ENCODE measurements at places on chromosomes 7 and 10. TPM values are rescaled to one million over a fixed set of nuclear protein-coding genes. Genes with fewer than 3 reads are reported as not detected.

GRCh38 chr7:133376514-133376913, 123.6 kb downstream of the EXOC4 start:
- H3K4me1 ChIP-seq, result no peaks in the 10 kb centered on the region
- DNase-seq, result no peak
- no peaks in the 10 kb centered on the region for H3K27me3 ChIP-seq
- no peak overlapping the region for H3K4me3 ChIP-seq
- H3K36me3 ChIP-seq, result peaks cover 18% of the 10 kb centered on the region

GRCh38 chr7:100373261-100373831, at the start of gene PILRA:
Gene PILRA, plus strand, starts transcription at chr7:100373487. Its CDS starts 170 bp downstream, at chr7:100373657.
- no peaks in the 10 kb centered on the region for H3K36me3 ChIP-seq
- H3K27ac ChIP-seq, result no peak within 1 kb of the TSS
- H3K27me3 ChIP-seq, result peaks cover 2% of the 10 kb centered on the region

DNA sequence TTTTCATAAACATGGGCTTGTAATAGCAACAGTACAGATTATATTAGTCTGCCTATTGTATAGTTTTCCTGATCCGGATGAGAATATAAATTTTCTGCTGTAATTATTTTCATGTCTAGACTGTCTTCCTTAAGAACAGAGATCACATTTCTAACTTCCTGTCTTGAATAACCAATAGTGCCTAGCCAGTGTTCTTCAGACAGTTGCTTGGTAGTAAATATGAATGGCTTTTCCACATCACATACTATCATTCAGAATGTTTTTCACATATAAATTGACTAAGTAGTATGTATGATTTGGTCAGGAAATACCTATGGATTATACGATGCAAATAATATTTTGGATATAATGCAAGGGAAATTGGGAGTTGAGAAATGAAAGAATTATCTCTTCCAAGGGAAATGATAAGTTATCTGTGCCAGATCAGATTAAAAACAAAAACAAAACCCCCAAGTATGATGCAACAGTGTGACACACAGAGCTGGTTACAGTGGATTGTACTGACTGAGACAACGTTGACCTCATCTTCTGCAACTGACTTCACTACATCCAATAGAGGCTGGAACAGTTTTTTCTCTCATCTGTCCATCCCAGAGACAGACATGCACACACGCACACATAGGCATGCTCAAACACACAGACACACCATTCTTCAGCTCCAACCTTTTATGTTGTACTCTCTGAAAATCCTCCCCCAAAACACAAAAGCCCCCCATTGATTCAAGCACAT, 16.4 kb downstream of the ITGA8 start:
- no peak for DNase-seq
- no peaks in the 10 kb centered on the region for H3K4me1 ChIP-seq
- no peak overlapping the region for H3K4me3 ChIP-seq
- H3K36me3 ChIP-seq, result no peaks in the 10 kb centered on the region

GRCh38 chr10:120727001-120727400, 124.2 kb upstream of the WDR11 start:
- no peak overlapping the region for H3K4me3 ChIP-seq
- no peaks in the 10 kb centered on the region for H3K36me3 ChIP-seq
- H3K4me1 ChIP-seq, result no peaks in the 10 kb centered on the region
- no peak overlapping the region for H3K27ac ChIP-seq
- no peaks in the 10 kb centered on the region for H3K27me3 ChIP-seq

GRCh38 chr10:131910663-131911314, 10.0 kb downstream of the PPP2R2D start:
- H3K27ac ChIP-seq, result no peak overlapping the region
- no peaks in the 10 kb centered on the region for H3K27me3 ChIP-seq
- peaks cover 26% of the 10 kb centered on the region for H3K4me1 ChIP-seq

LRRC61 gene
- total RNA-seq, result 23.2 TPM

DNA sequence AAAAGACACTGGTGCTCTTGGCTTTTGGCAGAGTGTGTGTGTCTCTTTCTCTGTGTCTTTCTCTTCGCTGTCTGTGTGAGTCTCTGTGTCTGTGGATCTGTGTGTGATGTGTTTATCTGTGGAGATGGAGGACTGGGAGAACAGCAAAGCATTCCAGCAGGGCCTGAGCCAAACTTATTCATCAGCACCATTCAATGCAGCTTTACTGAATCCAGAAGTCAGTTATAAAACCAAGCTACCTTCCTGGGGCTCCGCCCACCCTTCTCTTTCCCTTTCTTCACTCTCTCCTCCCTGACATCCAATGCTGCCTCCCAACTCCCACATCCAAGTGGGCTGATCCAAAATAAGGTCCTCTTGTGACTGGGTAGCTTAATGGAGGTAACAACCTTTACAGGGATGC, 3.9 kb downstream of the SGMS1 start:
- no peaks in the 10 kb centered on the region for H3K27me3 ChIP-seq
- no peak overlapping the region for H3K27ac ChIP-seq
- H3K4me3 ChIP-seq, result peak overlapping the region; percentile 77
- no peak for DNase-seq

DNA sequence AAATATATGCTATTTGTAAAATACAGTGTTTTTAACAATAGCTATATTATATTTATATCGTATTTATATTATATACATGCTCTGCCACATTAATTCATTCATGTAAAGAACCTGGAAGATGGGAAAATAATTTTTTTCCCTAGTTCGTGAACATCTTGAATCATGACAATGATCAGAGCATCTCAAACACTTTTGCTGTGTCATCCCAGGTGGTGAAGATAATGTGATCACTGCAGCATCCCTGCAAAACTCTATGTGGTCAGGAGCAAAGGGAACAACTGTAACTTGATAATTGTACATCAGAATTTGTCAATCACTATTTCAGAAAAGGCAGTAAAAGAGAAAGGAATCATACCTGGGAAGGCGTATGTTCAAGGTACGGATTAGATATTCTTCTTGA, 39.3 kb downstream of the RAPGEF5 start:
- no peak overlapping the region for H3K4me3 ChIP-seq
- H3K36me3 ChIP-seq, result no peaks in the 10 kb centered on the region
- H3K27ac ChIP-seq, result no peak overlapping the region
- no peaks in the 10 kb centered on the region for H3K27me3 ChIP-seq

GRCh38 chr7:108409146-108409545, 47.1 kb downstream of the NRCAM start:
- H3K36me3 ChIP-seq, result no peaks in the 10 kb centered on the region
- H3K4me3 ChIP-seq, result no peak overlapping the region
- peaks cover 7% of the 10 kb centered on the region for H3K4me1 ChIP-seq
- no peaks in the 10 kb centered on the region for H3K27me3 ChIP-seq

CALHM3 gene
- not detected for total RNA-seq

MEOX2 gene
- 1.4 TPM for total RNA-seq

- H3K27ac ChIP-seq, result no peak overlapping the region
- peaks cover 32% of the 10 kb centered on the region for H3K27me3 ChIP-seq
- no peaks in the 10 kb centered on the region for H3K4me1 ChIP-seq
- H3K4me3 ChIP-seq, result no peak overlapping the region
Observed at GRCh38 chr10:132812520-132812919, 26.6 kb upstream of the NKX6-2 start.

DNA sequence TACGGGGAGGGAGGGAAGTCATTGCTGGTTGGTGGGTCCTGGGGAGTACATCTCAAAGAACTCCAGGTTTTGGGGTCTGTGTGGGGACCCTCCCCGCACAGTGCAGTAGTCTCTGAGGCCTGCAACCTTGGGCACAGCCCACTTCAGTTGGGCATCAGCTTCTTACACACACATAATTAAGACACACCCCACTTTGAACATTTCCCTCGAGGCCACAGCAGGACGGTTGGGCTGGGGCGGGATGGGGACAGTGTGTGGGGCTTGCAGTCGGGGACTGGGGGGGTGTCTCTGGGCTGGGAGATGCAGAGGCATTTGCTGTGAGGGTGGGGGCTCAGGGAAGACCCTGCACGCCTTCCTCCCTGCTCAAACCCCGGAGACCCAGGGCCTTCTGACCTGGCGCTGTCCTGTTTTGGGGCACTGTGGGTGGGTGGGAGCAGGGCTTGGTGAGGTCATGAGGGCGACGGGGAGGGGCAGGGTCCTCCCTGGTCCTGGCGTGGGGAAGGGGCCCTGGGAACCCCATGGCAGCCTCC, 1.3 kb downstream of the LFNG start:
- peak overlapping the region; percentile 50 for H3K27ac ChIP-seq
- H3K27me3 ChIP-seq, result peaks cover 9% of the 10 kb centered on the region
- no peaks in the 10 kb centered on the region for H3K36me3 ChIP-seq
- DNase-seq, result no peak
- H3K4me1 ChIP-seq, result peaks cover 51% of the 10 kb centered on the region
- H3K4me3 ChIP-seq, result peak overlapping the region; percentile 95
